ENCODE measurements at places on chromosomes 11 and 22.

- H3K27ac ChIP-seq = peak overlapping the region; percentile 81
- H3K27me3 ChIP-seq = no peaks in the 10 kb centered on the region
- no peaks in the 10 kb centered on the region for H3K36me3 ChIP-seq
- DNase-seq = no peak
Observed at GRCh38 chr11:117097014-117097388, 1.2 kb downstream of the SIK3 start.

GRCh38 chr11:64007160-64007628 lies 21.0 kb downstream of the OTUB1 start:
- H3K36me3 ChIP-seq = no peaks in the 10 kb centered on the region
- DNase-seq = peak; percentile 73
- no peaks in the 10 kb centered on the region for H3K4me1 ChIP-seq

DNA sequence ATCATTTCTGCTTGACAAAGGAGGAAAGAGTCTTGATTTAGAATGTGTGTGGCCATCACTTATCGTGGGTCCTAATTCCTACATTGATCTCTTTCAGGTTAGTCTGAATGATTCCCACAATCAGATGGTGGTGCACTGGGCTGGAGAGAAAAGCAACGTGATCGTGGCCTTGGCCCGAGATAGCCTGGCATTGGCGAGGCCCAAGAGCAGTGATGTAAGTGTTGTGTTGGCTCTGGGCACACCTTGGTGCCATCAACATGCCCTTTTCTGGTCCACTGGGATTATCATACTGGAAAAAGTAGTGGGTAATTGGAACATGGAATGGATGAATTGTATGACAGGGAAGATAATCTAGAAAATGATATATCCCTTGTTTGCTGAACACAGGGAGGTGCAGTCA lies 17.1 kb upstream of the SORL1-AS1 start:
- DNase-seq = no peak
- peaks cover 4% of the 10 kb centered on the region for H3K4me1 ChIP-seq
- no peak overlapping the region for H3K4me3 ChIP-seq
- H3K27ac ChIP-seq = no peak overlapping the region
- H3K27me3 ChIP-seq = no peaks in the 10 kb centered on the region

DNA sequence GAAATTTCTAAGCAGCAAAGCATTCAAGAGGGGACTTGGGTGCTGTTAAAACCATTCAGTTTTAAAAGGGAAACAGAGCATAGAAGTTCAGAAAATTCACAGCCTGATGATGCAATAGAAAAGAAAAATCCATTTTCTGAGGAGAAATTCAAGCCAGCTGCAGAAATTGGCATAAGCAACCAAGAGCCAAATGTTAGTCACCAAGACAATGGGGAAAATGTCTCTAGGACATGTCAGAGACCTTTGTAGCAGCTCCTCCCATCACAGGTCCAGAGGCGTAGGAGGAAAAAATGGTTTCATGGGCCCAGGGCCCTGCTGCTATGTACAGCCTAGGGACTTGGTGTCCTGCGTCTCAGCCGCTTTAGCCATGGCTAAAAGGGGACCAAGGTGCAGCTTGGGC lies 5.5 kb upstream of the IRAG1 start:
- DNase-seq = no peak
- H3K4me3 ChIP-seq = no peak overlapping the region
- H3K36me3 ChIP-seq = no peaks in the 10 kb centered on the region
- no peak overlapping the region for H3K27ac ChIP-seq
- H3K27me3 ChIP-seq = no peaks in the 10 kb centered on the region

GRCh38 chr11:82305123-82305522 lies 428.5 kb downstream of the FAM181B start:
- H3K4me3 ChIP-seq = no peak overlapping the region
- no peak for DNase-seq
- H3K36me3 ChIP-seq = no peaks in the 10 kb centered on the region
- H3K4me1 ChIP-seq = no peaks in the 10 kb centered on the region

- H3K4me1 ChIP-seq = no peaks in the 10 kb centered on the region
- H3K36me3 ChIP-seq = no peaks in the 10 kb centered on the region
- no peak overlapping the region for H3K27ac ChIP-seq
- no peak for DNase-seq
Observed at GRCh38 chr11:22510010-22510409, 115.6 kb downstream of the FANCF start.

- no peaks in the 10 kb centered on the region for H3K27me3 ChIP-seq
- H3K4me1 ChIP-seq = no peaks in the 10 kb centered on the region
- no peak overlapping the region for H3K4me3 ChIP-seq
- H3K36me3 ChIP-seq = no peaks in the 10 kb centered on the region
- no peak for DNase-seq
Observed at GRCh38 chr22:40237241-40237640, 59.5 kb downstream of the TNRC6B start.

GRCh38 chr11:128888034-128888985 lies 2.8 kb upstream of the KCNJ5 start:
- no peak for DNase-seq
- H3K4me1 ChIP-seq = no peaks in the 10 kb centered on the region
- no peaks in the 10 kb centered on the region for H3K36me3 ChIP-seq
- no peaks in the 10 kb centered on the region for H3K27me3 ChIP-seq
- no peak overlapping the region for H3K27ac ChIP-seq
- no peak overlapping the region for H3K4me3 ChIP-seq

- DNase-seq = no peak
- H3K4me1 ChIP-seq = no peaks in the 10 kb centered on the region
- H3K27me3 ChIP-seq = no peaks in the 10 kb centered on the region
- H3K36me3 ChIP-seq = no peaks in the 10 kb centered on the region
- no peak overlapping the region for H3K4me3 ChIP-seq
- H3K27ac ChIP-seq = no peak overlapping the region
Observed at GRCh38 chr11:97461934-97462333, 1072.1 kb downstream of the JRKL start.

DNA sequence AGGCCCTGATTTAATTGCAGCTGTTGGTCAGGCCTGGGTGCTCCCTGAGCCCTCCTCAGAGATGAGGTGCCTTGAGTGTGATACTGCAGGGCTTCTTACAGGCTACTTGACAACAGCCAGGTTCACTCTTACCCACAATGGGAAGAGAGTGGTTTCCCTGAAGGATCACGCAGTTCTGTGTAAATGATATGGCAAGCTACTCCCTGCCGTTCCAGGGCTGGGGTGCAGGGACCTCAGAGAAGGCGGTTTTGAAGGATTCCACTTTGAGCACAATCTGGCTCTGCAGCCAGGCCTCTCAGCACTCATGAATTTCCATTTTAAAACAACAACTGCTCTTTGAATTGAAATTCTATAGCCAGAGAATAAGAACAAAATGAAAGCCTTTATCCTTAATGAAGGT lies 92.9 kb downstream of the SLC17A6 start:
- H3K36me3 ChIP-seq = no peaks in the 10 kb centered on the region
- no peak for DNase-seq
- no peak overlapping the region for H3K27ac ChIP-seq
- H3K4me3 ChIP-seq = no peak overlapping the region
- no peaks in the 10 kb centered on the region for H3K4me1 ChIP-seq

GRCh38 chr11:22807855-22808570 lies 21.6 kb downstream of the SVIP start:
- H3K4me3 ChIP-seq = no peak overlapping the region
- H3K27ac ChIP-seq = no peak overlapping the region
- H3K4me1 ChIP-seq = no peaks in the 10 kb centered on the region
- H3K36me3 ChIP-seq = no peaks in the 10 kb centered on the region
- H3K27me3 ChIP-seq = no peaks in the 10 kb centered on the region

DNA sequence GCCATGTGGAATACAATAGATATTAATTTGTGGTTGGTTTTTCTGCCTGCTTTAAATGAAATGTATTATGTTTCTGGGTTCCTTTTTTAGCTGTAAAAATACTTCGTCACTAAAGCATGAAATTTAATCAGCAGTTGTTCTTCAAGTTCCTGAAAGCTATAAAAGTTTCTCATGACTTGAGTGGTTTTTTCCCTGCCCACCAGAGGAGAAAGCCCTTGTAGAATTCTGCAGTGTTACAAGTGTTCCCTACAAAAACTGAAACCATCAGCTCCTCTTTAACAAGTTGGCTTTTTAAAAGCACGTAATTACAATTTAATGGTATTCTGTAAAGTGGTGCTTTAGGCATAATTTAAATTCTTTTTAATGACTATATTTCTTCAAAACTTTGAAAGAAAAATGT lies 56.2 kb downstream of the PANX1 start:
- peaks cover 2% of the 10 kb centered on the region for H3K4me1 ChIP-seq
- H3K27ac ChIP-seq = no peak overlapping the region
- H3K36me3 ChIP-seq = peaks cover 13% of the 10 kb centered on the region
- no peak for DNase-seq

GRCh38 chr22:23259916-23260644 lies 79.8 kb downstream of the BCR start:
- no peaks in the 10 kb centered on the region for H3K36me3 ChIP-seq
- no peaks in the 10 kb centered on the region for H3K27me3 ChIP-seq
- no peak overlapping the region for H3K27ac ChIP-seq
- DNase-seq = no peak
- no peaks in the 10 kb centered on the region for H3K4me1 ChIP-seq

DNA sequence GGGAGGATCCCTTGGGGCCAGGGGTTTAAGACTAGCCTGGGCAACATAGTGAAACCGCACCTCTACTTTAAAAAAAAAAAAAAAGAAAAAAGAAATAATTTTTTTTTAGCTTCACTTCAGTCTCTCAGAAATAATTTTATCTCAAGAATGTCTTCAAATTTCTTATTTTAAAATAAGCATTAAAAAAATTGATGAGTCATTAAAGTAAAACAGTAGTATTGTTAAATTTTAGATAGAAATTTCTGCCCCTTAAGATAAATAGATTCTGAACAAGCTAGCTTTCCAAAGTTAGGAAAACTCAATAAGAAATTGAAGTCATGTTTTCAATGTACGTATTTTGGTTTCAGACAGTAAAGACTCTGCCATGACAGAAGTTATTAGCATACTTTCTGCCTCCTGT lies 7.7 kb upstream of the PACS1 start:
- H3K27me3 ChIP-seq = no peaks in the 10 kb centered on the region
- peaks cover 30% of the 10 kb centered on the region for H3K36me3 ChIP-seq
- H3K4me1 ChIP-seq = no peaks in the 10 kb centered on the region
- H3K27ac ChIP-seq = no peak overlapping the region
- H3K4me3 ChIP-seq = no peak overlapping the region
- DNase-seq = no peak

GRCh38 chr11:7592711-7593110 lies 78.9 kb downstream of the PPFIBP2 start:
- DNase-seq = no peak
- no peak overlapping the region for H3K27ac ChIP-seq
- peaks cover 3% of the 10 kb centered on the region for H3K4me1 ChIP-seq
- H3K27me3 ChIP-seq = no peaks in the 10 kb centered on the region
- no peak overlapping the region for H3K4me3 ChIP-seq
- H3K36me3 ChIP-seq = no peaks in the 10 kb centered on the region

GRCh38 chr11:11894486-11894885 lies 52.7 kb downstream of the USP47 start:
- no peak overlapping the region for H3K4me3 ChIP-seq
- H3K27ac ChIP-seq = no peak overlapping the region
- H3K27me3 ChIP-seq = no peaks in the 10 kb centered on the region
- DNase-seq = no peak

- H3K4me3 ChIP-seq = no peak overlapping the region
- no peaks in the 10 kb centered on the region for H3K36me3 ChIP-seq
- H3K27ac ChIP-seq = no peak overlapping the region
- no peaks in the 10 kb centered on the region for H3K4me1 ChIP-seq
- no peaks in the 10 kb centered on the region for H3K27me3 ChIP-seq
- DNase-seq = no peak
Observed at GRCh38 chr11:12478743-12479142, 101.4 kb downstream of the PARVA start.

DNA sequence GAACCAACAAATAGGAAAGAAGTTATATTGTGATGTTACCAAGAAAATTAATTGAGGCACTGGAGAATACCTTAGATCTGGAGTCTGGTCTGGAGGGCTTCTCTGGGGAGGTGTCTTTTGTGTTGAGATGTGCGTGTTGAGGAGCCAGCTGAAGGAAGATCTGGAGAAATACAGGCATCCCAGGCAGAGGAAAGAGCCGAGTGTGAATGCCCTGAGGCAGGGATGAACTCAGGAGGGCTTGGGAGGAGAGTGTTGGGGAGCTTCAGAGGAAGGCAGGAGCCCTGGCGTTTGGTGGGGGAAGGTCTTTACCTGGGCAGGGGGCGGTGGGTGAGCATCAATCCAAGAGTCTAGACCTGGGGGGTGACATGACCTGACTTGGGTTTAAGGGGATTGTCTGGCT lies 13.1 kb downstream of the SYNGR1 start:
- H3K36me3 ChIP-seq = no peaks in the 10 kb centered on the region
- no peak for DNase-seq
- no peaks in the 10 kb centered on the region for H3K4me1 ChIP-seq
- no peak overlapping the region for H3K4me3 ChIP-seq
- no peak overlapping the region for H3K27ac ChIP-seq
- no peaks in the 10 kb centered on the region for H3K27me3 ChIP-seq

DNA sequence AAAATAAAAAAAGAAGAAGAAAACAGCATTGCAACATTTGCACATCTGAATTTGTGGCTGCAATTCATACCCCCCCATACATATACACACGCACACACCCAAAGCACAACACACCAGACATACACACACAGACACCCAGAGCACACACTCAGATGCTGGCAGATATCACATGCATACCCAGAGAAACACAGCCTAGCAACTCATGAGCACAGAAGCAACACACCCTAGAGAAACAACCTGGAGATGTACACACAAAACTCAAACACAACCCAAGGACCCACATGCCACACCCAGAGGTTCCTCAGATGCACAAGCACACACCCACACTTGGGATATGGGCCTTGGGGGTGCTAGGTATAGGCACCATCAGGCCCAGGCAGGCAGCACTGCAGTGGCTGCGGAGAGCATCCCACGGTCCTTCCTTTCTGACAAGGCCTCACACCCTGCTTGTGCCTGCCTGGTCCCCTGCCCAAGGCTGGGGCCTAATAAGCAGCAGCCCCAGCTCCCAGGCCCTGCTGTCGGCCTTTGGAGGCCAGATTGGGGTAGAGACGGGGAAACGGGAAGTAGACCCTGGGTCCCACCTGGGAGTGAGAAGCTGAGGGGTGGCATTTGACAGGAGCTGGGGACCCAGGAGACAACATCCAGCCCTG lies 3.1 kb downstream of the CST6 start:
- H3K27me3 ChIP-seq = no peaks in the 10 kb centered on the region
- H3K4me3 ChIP-seq = no peak overlapping the region
- no peak for DNase-seq
- H3K27ac ChIP-seq = peak overlapping the region; percentile 48

GRCh38 chr22:41320416-41321240 lies 19.3 kb downstream of the ZC3H7B start:
- H3K36me3 ChIP-seq = peaks cover 2% of the 10 kb centered on the region
- no peak overlapping the region for H3K4me3 ChIP-seq
- no peak overlapping the region for H3K27ac ChIP-seq
- no peak for DNase-seq

All from aorta (tissue), 5 donors.